A549 treated with RU486 at 1 μM for 4 hours (cell line): ENCODE measurements at places on chromosomes 5 and 9. TPM values are rescaled to one million over a fixed set of nuclear protein-coding genes. Genes with fewer than 3 reads are reported as not detected.

Gene SNAPC4
- total RNA-seq: 11.4 to 14.3 TPM (median 13.5 TPM) in 5 replicates

Gene FAM151B
- 1.2 to 2.6 TPM (median 1.8 TPM) in 5 replicates for total RNA-seq

Gene TTC23L
- 0.18 to 0.33 TPM in 2 of 5 replicates, not detected in the others for total RNA-seq

Gene PRR16
- 0.09 TPM in 1 of 5 replicates, not detected in the others for total RNA-seq

Gene CDX1
- total RNA-seq: not detected in 5 replicates

Gene STK32A
- total RNA-seq: 0.18 to 0.39 TPM (median 0.34 TPM) in 5 replicates

Gene ZNF883
- 0.74 to 1.1 TPM (median 0.83 TPM) in 5 replicates for total RNA-seq

Gene ZMYND19
- total RNA-seq: 33.6 to 54.8 TPM (median 52.3 TPM) in 5 replicates

Gene SPINK4
- total RNA-seq: not detected in 5 replicates

Gene OLFM1
- total RNA-seq: 8.9 to 10.1 TPM (median 9.9 TPM) in 5 replicates

Gene ENHO
- 0.66 to 2.6 TPM (median 1.9 TPM) in 5 replicates for total RNA-seq

Gene PDCD1LG2
- 0.24 to 0.43 TPM (median 0.40 TPM) in 5 replicates for total RNA-seq

Gene IL7R
- 0.46 to 0.91 TPM (median 0.62 TPM) in 5 replicates for total RNA-seq

Gene C5orf58
- not detected in 5 replicates for total RNA-seq

Gene KCNT1
- not detected in 5 replicates for total RNA-seq
